ENCODE measurements at places on chromosomes 4 and X.

GRCh38 chrX:19760345-19760744 lies 127.1 kb downstream of the SH3KBP1 start:
- no peak for DNase-seq

DNA sequence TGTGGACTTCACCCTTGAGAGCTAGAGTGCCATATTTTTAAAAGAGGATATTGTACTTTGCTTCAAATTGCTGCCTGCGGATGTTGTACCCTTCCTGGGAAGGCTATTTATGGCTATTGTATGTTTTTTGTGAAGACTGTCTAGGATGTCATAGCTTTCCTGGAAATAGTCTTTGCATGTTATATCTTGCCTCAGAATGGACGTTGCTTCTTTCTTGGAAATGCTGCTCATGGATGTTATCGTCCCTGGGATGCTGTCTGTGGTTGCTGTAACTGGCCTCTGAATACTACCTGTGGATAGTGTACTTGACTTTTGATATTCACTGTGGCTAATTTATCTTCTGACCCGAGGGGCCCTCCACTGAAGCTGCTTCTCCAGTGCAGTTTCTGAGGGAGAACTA lies 146.8 kb downstream of the ENOX2 start:
- DNase-seq, result no peak

GRCh38 chr4:184587701-184588100 lies 61.5 kb downstream of the CASP3 start:
- DNase-seq, result no peak

DNA sequence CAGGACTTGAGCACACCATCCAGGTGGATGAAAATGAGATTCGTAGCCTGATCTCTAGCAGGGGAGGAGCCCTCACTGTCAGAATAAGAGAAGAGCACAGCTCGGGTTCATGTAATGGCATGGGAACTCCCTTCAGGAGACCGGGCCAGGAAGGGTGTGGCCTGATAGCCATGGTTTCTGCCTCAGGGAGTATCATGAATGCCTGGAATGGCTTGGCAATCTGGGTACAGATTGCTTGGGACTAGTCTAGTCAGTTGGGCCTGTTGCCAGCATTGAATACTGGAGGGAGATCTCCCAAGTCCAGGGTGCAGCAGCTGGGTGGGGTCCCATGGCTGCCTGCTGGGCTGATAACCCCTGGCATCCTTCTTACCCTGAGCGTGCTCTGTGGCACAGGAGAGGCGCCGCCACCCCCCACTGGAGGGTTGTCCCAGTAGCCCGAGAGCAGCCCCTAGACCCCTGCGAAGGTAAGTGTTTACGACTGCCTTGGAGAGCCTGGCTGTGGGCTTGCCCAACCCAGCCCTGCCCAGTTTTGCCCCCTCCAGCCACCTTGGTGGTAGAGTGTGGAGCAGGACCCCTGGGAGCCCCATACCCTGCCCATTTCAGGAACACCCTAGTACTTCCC lies 298.8 kb downstream of the TEX13A start:
- DNase-seq, result no peak

DNA sequence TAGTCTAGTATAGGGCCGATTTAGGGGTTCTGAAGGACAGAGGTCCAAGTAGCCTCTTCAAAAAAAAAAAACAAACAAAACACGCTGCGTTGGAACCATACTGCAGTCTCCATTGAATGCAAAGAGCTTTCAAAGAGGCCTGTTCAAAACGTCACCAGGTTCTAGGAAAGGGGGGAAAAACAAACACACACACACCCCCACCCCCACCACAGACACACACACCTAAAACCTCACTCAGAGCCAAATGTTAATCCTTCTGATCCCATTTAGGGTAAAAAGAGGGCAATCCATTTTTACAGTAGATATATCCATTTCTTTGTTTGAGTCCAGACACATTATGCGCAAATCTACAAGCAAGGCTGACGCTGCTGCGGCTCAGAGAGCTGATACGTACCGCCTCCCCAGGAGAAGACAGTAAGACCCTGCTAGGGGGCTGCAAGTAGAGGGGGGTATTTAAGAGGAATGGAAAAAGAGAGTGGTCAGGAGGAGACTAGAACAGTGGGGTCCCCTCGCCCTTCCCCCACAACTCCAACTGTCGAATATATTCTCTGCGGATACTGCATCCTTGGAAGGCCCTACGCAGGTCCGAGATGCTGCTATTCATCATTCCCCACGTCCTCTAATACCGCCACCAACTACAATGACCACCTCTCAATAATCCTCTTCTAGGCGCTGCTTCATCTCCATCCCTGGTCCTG lies 1.3 kb downstream of the NKRF start:
- DNase-seq, result no peak

- no peak for DNase-seq
Observed at GRCh38 chrX:115178473-115178872, 10.7 kb upstream of the RBMXL3 start.

- DNase-seq, result no peak
Observed at GRCh38 chr4:81257021-81257420, 42.0 kb upstream of the PRKG2 start.

GRCh38 chrX:75151827-75152592 lies 4.1 kb downstream of the ABCB7 start:
- DNase-seq, result no peak

DNA sequence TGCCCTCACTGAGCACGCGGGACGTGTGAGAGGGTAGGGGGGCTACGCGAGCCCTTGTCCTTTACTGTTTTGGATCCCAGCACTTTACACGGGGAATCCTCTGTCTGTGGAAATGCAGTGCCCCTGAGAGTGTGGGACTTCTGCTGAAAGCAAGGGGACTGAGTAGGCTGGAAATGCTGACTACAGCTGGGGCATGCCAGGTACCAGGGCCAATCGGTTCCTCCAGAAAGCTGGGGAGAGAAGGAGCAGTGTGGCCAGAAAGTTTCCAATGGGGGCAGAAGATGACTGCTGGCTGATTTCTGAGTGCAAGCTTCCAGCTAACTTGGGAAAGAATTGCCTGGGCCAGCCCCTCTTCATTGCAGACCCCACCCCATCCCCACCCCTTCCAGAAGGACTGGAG lies 1.5 kb downstream of the NHSL2 start:
- DNase-seq, result no peak

GRCh38 chrX:30971774-30972603 lies 82.9 kb upstream of the TAB3 start:
- DNase-seq, result peak; percentile 55

DNA sequence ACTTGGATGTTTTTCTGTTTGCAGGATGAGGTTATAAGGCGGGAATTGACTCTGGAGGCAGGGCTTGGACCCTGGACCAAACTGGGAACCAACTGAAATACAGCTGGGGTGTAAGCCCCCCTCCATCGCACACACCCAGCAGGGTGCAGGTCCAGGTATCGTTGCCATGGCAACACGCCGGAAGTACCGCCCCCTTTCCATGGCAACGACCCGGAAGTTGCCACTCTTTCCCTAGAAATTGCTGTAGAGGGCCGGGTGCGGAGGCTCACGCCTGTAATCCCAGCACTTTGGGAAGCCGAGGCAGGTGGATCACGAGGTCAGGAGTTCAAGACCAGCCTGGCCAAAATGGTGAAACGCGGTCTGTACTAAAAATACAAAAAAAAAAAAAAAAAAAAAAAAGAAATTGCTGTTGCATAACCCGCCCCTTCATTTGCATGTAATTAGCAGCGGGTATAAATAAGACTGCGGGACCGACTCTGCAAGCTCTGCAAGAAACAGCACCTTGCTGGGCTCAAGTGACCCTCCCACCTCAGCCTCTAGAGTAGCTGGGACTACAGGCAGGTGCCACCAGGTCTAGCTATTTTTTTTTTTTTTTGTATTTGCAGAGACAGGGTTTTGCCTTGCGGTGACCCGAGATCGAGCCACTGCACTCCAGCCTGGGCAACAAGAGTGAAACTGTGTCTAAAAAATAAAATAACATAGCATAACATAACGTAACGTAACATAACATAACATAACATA lies 139.6 kb downstream of the CRLF2 start:
- DNase-seq, result no peak
